ENCODE measurements at places on chromosomes 1 and 21. TPM values are rescaled to one million over a fixed set of nuclear protein-coding genes. Genes with fewer than 3 reads are reported as not detected.

The AHDC1 gene
- 4.6 TPM for total RNA-seq

The VAMP4 gene
- 5.4 TPM for total RNA-seq

The DYNLT5 gene
- total RNA-seq, result 0.94 TPM

The TENT5C gene
- total RNA-seq, result 0.09 TPM

The TMEM82 gene
- total RNA-seq, result not detected

The CFHR1 gene
- total RNA-seq, result 0.28 TPM

Data from endothelial cell of coronary artery (primary cell).